Natural killer cell (primary cell): ENCODE measurements at places on chromosomes 7 and 10. TPM values are rescaled to one million over a fixed set of nuclear protein-coding genes. Genes with fewer than 3 reads are reported as not detected.

GRCh38 chr10:98316170-98316569 is 48.2 kb upstream of the LOXL4 start:
- no peak for DNase-seq

FKBP6 gene
- total RNA-seq = not detected

ZCCHC24 gene
- 3.6 TPM for total RNA-seq

DYNC1I1 gene
- not detected for total RNA-seq

DNA sequence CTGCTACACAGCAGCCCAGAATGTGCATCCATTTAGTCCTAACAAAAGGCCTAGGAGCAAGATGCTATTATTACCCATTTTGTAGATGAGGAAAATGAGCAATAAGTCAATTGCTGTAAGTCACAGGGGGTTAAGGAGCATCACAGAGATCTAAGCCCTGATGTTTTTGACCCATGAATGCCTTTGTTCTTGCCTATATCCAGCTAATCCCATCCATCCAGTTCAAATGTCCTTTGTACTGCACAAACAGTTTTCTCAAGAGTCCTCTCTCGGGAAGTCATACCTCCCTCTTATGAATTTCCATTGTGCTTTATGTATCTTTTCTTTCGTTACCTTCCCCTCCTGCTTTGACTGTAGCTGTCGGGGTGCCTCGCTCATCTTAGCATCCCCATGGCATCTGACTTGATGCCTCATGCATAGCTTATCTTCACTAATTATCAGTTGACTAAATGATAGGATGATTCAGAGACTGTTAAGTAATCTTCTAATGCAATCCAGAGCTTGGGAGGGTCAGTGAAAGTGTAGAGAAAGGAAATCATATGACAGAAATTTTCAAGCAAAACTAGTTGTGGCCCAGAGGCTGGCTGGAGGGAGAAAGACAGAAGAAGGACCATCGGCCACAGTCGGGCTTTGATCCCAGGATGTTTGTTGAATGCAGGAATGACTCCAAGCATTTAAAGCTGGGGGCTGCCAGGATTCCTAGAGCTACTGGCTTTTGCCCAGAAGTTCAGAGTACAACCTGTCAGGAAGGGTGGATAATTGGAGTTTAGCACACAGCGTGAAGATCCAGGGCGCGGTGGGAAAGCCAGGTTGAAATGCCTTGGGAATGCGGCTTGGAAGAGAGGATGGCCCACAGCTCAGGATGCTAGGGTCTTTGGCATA is 23.5 kb downstream of the BLVRA start:
- no peak for DNase-seq

GRCh38 chr10:18577823-18578685 is 73.3 kb downstream of the NSUN6 start:
- DNase-seq = no peak

GRCh38 chr7:77409739-77410547 is 6.2 kb downstream of the GSAP start:
- no peak for DNase-seq

DNA2 gene
- total RNA-seq = 8.6 TPM

GRCh38 chr10:81082621-81083376 is 545.1 kb downstream of the SH2D4B start:
- no peak for DNase-seq

DNA sequence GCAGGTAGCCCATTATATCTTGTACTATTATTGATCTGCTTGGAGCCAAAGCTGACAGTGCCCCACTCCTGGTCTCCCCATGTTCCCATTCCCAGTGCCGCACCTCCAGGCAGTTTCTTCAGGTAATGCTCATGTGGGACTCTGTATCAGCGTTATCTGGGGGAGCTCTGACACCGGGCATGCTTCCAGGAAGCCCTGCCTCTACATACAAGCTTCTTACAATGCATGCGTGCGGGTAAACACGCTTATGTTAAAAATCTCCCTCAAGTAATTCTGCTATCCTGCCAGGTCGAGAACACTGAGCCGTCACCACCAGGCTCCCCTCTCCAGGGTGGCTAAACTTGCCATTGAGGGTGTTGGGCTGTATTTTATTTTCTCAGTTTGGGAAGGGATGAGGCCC is 61.6 kb upstream of the LBX1 start:
- no peak for DNase-seq

GRCh38 chr10:131626274-131626673 is 274.5 kb upstream of the PPP2R2D start:
- DNase-seq = no peak

CRYGN gene
- total RNA-seq = not detected

NUTM2E gene
- total RNA-seq = 0.49 TPM

GRCh38 chr7:74059681-74060588 is 23.7 kb upstream of the LIMK1 start:
- DNase-seq = no peak

DNA sequence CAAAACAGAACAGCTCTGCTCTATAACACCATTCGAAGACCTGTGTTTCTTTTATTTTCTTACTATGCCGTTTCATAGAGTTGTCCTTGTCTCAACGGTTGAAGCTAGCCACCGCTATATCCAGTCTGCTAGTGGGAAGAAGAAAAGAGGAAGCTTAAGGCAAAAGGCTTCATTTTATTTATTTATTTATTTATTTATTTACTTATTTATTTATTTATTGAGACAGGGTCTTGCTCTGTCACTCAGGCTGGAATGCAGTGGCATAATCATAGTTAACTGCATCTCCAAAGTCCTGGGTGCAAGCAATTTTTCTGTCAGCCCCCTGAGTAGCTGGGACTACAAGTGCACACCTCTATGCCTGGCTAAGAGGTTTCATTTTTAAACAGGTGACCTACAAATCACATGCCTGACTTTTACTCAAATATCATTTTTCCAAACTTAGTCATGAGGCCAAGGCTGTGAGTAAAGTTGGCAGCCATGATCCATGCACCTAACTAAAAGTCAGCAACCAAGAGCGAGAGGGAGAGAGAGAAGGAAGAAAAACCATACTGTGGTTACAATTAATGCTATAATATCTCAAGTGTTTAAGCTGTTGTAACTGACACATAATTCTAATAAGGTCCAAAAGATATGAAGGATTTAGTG is 1305.3 kb upstream of the LRRTM3 start:
- no peak for DNase-seq

GRCh38 chr10:16787361-16787791 is 29.8 kb downstream of the RSU1 start:
- DNase-seq = peak; percentile 89

DNA sequence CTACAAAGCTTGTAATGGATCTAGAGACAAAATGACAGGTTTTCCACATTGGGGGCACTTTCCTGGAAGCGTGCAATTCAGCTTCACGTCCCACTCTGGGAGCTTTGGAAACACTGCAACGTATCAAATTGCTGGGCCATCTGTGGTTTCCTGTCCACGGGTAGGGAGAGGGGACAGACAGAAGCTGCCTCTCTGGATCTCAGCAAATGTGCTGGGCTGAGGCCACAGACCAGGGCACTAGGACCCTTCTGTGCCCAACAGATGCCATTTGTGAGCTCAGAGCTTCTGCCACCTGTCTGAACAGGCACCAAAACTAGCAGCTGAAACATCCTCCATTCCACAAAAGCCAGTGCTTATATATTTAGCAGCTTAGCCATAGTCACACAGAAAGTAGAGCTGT is 40.9 kb upstream of the FRMD4A start:
- DNase-seq = no peak

DNA sequence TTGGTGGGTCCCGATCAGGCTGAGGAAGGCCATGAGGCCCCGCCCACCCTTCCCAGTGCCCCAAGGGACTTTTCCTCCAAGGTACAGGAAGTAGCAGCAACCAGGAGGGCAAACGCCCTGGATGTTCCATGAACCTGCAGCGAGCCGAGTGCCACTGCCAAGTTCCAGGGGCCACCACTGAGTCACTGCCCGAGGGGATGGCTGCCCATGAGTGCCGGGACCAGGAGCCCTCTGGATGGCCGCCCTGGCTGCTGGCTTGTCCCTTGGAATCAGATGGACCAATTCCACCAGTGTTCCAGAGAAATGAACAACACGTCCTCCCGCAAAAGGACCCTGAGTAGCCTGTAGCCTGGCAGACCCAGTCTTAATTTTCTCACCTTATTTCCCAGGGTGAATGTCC is 74.2 kb downstream of the ZRANB1 start:
- no peak for DNase-seq

SPDYE5 gene
- not detected for total RNA-seq

DNA sequence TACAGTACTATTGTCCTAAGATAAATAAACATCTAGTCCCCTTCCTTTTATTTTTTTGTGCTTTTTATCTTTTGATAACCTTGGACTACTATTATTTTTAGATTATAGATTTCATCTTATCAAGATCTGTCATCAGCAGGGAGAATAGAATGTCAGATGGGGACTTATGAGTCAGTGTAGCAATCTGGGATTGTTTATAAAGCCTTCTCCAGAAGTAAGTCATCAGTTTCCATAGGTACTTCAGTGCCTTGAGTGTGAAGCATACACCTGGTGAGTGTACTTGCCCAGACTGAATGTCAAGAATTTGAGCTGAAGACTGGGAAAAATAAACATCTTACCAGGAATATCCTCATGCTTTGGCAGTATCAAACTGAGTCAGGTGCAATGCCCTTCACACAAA is 2.1 kb downstream of the CASD1 start:
- DNase-seq = peak; percentile 8

MYL10 gene
- not detected for total RNA-seq

DNA sequence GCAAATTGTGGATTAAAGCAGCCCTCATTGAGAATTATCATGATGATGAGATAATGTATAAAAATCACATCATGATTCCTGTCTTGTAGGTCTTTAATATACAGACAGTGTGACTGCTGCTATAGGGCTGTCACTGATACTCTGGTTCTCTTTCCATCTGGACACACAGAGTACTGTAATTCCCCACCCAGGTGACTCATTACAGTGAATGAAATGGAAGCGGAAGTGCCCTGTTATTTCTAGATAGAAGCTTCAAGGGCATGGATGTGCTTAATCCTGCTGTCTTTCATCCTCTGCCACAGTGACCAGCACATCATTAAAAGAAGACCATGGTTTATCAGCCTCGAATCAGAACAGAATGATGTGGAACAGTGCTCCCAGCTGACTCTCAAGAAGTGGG is 1234.0 kb downstream of the SORCS3 start:
- DNase-seq = no peak

GRCh38 chr10:7857262-7857661 is 39.0 kb downstream of the TAF3 start:
- no peak for DNase-seq

GRCh38 chr7:93558705-93559614 is 15.6 kb downstream of the CALCR start:
- DNase-seq = no peak

GRCh38 chr10:99617696-99618095 is 2.5 kb downstream of the SLC25A28 start:
- no peak for DNase-seq

DNA sequence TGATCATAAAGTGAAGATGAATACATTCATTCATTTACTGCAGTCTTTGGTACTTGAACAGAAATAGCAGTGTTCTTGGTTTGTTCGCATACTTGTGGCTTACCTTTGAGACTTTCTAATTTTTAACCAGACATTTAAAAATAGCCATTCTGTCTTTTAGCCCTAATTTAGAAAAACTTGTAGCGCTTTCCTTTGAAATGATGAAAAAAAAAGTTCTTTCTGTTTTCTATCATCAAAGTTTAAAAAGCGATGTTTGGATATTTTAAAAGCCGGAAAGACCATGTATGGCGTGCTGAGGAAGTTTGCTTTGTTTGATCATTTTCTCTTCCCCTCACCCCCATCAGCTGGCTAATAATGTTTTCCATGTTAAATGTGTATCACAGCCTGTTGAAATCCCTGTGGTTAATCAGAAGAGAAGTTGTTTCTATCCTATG is 116.3 kb downstream of the CUX1 start:
- no peak for DNase-seq

DNA sequence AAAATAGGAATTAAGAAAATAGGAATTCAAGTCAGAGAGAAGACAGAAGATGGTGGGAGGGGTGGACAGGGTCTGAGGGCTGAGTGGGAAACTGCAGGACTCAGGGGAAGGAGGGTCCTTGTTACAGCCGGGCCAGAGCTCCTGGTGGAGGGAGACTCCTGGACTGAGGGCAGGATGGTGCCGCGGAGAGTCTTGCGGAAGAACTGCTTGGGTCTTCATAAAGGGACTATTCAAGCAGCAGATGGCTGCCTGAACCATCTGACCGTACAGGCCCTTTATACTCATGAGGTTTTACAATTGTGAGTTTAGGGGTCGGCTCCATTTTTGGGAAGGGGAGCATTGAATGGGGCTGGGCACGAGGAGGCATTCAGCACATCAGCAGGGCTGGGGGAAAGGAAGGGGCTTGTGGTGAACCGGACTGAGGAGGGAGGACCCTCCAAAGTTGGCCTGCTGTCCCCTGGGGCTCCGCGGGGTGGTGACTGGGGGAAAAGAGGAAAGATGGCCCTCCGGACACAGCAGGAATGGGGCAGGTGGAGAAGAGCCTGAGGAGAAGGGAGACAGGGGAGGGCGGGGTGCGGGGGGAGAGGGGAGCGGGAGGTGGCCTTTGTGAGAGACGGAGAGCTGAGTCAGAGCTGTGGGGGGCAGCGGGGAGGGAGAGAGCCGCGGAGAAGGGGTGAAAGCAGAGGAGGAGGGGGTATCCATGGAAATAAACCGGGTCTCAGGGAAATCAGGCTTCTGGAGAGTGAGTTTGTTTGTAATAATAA is 1.5 kb downstream of the FAM131B start:
- no peak for DNase-seq

GRCh38 chr10:79246606-79247275 is 100.5 kb upstream of the PPIF start:
- no peak for DNase-seq

- no peak for DNase-seq
These were observed 3.3 kb upstream of the DENND10 start for GRCh38 chr10:119100434-119101238.

DNA sequence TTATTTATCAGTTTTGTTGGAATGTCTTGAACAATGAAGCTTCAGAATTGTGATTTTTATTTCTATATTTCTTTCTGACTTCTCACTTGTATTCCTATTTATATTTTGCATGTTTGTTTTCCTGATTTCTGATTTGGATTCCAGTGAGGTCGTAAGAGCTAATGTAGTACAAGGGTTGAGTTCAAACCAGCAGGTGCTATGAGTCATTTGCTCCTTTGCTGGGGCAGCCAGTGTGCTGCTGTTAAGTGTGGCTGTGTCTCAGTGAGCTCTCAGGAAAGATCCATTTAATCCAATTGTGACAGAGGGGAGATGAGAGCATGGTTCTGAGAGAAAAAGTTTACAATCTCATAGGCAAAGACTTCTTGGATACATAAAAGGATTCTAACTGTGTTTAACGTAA is 48.6 kb downstream of the MCU start:
- no peak for DNase-seq

SPDYE2B gene
- not detected for total RNA-seq
